Fibroblast of mammary gland (primary cell): ENCODE measurements at places on chromosomes 11 and 22.

DNA sequence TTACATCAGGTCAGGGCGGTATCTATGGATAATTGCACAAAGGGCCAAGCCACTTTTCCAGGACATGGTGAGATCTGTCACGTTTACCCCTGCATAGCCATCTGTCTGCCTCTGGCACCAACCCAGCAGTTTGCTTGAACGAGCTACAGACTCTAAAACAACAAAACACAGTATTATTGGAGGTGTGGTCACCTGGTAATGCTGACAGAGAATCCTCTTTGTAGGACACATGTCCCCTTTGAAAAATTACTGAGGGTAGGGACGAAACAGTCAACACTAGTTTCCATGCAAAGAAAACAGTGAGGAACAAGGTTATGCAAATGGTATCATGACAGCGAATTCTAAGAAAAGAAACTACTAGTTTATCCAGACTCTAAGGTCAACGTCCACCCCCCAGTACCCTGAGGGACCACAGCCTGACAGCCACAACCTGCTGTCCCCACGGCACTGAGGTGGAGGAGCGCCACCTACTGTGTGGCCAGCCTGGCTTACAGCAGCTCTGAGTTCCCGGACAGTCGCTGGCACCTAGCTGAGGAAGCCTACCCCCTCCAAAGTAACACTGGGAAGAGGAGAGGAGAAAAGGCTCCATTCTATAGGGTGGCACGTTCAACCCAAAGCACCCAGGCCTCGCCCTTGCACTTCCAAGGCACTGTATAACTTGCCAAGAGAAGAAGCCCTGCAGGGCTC lies 117.4 kb upstream of the BID start:
- DNase-seq: no peak

DNA sequence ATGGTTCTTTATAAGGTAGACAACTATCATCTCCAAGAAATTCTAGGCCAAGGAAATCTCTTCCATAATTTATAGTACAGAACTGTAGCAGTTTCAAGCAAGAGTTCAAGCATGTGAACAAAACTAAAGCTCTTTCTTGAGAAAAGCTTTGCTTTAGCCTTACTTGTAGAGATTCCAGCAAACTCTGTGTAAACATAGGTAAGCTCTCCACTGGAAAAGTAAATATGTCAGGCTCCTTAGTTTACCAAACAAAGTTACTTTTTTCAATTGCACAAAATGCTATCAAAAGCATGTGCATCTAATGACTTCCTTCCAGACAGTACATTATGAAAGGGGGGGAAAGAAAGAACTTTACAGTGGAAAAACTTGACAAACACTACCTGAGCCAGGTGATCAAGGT lies 125.0 kb downstream of the SIK3 start:
- no peak for DNase-seq

- DNase-seq: no peak
These were observed 122.6 kb upstream of the LMO1 start for GRCh38 chr11:8386134-8386864.

- no peak for DNase-seq
These were observed 69.9 kb downstream of the PACSIN2 start for GRCh38 chr22:42945027-42945426.

GRCh38 chr11:128503245-128503991 lies 83.9 kb downstream of the ETS1 start:
- DNase-seq: peak; percentile 98

GRCh38 chr11:84437071-84437980 lies 1151.2 kb upstream of the CCDC90B start:
- DNase-seq: peak; percentile 6

DNA sequence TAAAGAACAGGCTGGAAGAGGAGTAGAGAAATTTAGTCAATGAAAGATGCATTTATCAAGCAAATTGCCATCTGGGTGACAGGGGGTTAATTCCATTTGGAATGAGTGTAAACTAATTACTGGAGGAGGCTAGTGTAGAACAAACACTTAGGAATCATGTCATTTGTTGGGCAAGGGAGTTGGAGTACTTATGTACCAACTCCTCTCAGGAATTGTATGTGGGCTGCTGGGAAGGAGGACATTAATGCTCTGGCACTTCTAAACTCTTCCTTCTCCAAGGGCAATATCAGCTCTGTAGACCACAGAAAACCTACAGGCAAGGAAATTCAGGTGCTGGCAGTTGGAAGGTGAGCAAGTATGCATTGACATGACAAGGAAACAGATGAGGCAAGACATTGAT lies 141.0 kb downstream of the MSANTD4 start:
- DNase-seq: no peak

DNA sequence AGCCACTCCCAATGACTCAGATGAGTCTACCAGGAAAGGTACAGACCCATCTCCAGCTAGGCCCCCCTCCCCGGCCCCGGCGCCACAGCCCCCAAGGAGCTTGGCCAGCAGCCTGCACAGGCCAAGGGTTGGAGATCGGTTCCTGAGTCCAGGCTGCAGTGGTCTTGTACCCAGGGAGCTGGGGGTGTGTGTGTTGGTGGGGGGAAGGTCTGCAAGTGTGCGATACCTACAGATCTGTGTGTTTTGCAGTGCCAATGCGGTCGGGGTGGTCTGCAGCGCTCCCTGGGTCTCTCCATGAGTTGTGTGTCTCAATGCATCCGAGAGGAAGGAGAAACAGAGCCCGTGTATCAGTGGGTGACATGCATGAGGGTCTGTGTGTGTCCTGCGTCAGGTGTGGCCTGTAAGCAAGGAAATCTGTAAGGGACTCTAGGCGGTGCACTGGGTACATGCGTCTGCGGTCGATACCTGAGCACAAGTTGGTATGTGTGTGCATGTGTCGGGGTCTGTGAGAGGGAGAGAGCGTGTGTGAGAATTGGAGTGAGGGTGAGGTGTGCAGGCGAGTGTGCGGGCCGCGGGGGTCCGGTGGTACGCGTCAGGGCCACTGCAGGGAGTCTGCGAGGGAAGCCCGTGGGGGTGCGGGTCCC lies 645 bp downstream of the CDC42BPG start:
- no peak for DNase-seq

- peak; percentile 88 for DNase-seq
These were observed 14.5 kb downstream of the XNDC1N start for GRCh38 chr11:71913756-71914526.

DNA sequence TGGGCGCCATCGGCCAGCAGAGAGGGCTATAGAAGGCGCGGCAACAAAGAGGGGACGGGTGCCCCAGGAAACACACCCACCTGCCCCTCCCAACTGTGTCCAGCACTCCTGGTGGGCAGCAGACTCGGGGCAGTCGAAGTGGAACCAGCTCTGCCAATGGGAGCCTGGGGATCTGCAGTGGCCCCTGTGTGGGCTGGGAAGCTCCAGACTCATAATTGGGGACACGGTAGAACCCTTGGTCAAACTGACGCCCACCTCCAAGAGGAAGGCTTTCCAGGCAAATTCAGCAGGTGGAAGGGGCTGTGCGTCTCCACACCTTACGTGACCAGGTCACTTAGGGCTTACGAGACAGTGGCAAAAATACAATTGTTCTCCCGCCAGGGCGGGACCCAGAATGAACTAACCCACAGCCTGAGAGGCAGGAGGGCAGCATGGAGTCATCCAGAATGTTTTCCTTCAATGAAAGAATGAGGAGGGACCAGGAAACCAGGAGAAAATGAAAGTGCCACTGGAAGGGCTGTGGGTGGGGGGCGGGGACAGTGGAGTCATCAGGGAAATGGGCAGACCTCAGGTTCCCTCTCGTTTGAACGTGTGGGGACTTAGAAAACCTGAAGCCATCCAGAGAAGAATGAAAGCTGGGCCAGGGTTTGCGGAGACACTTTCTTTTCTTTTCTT lies 53.2 kb upstream of the SHANK2 start:
- no peak for DNase-seq
